ENCODE measurements at places on chromosomes 13 and 19.
A peak's percentile ranks its signal among the peaks of the same experiment; 100 is the strongest.

- peak; percentile 33 for DNase-seq
Observed at GRCh38 chr13:36913463-36913862, 6.6 kb downstream of the SMAD9 start.

DNA sequence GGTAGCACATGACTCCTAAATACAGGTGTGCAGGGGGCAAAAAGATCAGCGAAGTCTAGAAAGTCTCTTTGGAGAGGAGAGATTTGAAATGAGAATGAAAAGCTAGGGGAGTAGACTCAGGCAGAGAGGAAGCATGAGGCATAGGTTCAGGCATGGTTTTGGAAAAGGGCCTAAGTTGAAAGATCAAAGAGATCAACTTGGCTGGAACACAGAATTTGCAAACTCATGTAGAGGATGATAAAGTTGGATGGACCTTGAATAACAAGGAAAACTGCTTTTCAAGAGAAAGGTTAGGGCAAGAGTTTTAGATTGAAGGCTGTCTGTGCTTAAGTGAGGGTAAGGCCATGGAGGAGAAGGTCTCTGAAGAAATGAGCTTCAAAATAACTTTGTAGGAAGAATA lies 47.4 kb upstream of the UBAC2 start:
- no peak for DNase-seq

DNA sequence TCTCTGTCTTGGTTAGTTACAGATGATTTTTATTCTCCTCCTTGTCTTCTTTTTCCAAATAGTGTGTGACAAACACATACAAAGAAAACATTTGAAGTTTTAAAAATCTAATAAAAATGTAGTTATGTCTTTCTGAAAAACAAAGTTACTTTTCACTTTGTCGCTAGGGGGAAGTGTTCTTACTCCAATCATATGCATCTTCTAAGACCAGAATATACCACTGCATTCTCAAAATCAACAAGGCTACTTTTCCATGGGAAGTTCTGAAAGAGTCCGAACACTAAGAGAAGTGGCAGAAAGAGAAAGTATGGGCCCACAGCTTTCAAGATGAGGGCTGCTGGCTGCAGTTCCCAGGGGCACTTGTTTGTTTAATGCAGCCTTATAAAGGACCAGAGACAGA lies 208.9 kb downstream of the DCT start:
- DNase-seq: no peak

GRCh38 chr13:100532836-100533435 lies 55.7 kb downstream of the GGACT start:
- no peak for DNase-seq

GRCh38 chr13:36549755-36550154 lies 117.5 kb downstream of the CCNA1 start:
- DNase-seq: peak; percentile 6

DNA sequence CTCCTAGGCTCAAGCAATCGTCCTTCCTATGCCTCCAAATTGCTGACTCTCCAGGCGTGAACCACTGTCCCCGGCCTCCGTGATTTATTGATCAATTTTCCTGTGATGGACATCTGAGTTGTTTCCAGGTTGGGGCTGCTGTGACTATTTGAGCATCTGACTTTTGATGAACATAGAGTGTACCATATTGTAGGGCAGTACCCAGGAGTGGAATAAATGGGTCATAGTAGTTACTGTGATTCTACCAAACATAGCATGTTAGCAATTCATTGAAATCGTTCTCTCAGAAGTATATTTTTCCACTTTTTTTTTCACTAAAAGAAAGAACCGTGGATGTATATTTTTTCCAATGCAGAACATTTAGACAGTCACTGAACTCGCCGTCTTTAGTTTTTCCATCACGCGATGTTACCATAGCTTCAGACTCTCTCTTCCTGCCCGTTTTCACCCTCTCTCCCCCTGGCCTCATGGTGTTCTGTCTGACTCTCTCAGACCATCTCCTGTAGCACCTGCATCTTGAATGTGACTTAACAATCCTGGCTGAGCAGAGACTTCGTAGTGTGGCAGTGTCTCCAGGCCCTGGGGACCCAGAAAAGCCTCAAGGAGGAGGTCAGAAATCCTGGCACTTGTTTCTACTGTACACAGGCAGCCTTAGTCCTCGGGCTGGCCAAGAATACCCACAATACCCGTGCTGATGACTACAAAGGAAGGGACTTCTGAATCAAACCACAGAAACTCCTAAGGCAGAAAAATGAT lies 3.2 kb upstream of the RASGRP4 start:
- DNase-seq: no peak

All from COR-L47 (cell line).